Right atrium auricular region (tissue), 2 donors: ENCODE measurements at places on chromosomes 16 and 17. TPM values are rescaled to one million over a fixed set of nuclear protein-coding genes. Genes with fewer than 3 reads are reported as not detected.
A peak's percentile ranks its signal among the peaks of the same experiment; 100 is the strongest.

DNA sequence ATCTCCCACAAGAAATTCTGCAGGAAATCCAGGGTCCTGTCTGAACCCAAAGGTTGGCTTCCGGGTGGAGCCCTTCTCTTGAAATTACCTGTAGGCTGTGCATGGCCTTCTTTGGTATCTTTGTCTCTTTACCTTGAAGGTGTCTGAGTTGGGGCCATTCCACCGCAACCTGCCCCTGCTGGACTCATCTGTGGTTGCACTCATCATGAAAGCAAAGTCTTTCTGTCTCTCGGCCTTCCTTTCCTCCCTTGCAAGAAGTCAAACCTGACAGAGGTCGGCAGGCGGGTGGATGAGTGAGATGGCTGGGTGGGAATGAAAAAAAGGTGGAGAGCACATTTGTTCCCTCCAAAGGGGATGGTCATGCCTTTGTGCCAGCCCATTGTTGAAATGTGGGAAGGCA, 25.1 kb downstream of the SALL1 start:
- DNase-seq = no peak
- H3K4me1 ChIP-seq = no peaks in the 10 kb centered on the region
- H3K4me3 ChIP-seq = no peak overlapping the region
- no peaks in the 10 kb centered on the region for H3K27me3 ChIP-seq

- DNase-seq = no peak
- H3K4me3 ChIP-seq = no peak overlapping the region
- H3K36me3 ChIP-seq = no peaks in the 10 kb centered on the region
- no peaks in the 10 kb centered on the region for H3K27me3 ChIP-seq
Measured at GRCh38 chr16:70588565-70588964, 57.8 kb upstream of the IL34 start.

DNA sequence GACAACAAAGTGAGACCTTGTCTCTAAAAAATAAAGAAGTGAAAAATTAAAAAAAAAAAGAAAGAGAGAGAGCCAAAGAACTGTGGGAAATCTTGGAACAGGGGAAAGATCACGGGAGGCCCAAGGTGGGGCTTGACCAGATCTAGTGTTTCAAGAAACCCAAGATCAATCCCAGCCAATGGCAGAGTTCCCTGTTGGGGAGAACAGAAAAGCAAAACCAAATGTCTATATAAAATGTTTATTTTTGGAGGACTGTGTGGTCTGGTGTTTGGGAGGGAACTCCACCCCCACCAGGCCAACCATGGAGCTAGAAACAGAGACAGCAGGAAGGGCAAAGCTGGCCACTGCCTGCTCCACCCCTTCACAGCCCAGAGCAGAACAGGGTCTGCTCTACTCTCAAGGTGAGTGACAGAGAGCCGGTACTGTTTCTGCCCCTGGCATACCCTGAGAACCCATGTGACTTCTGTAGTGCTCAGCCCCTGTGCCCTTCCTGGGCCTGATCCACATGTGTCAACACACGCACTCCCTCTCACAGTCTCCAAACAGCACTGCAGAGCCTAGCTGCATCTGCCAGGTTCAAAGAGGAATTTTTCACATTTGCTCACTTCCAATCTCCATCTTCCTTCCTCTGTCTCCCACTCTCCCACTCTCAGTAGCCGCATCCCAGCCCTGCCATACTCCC, 3.7 kb downstream of the TMEM101 start:
- no peak for DNase-seq
- no peak overlapping the region for H3K27ac ChIP-seq
- H3K36me3 ChIP-seq = no peaks in the 10 kb centered on the region
- peaks cover 58% of the 10 kb centered on the region for H3K4me1 ChIP-seq
- no peak overlapping the region for H3K4me3 ChIP-seq
- H3K27me3 ChIP-seq = peaks cover 3% of the 10 kb centered on the region

DNA sequence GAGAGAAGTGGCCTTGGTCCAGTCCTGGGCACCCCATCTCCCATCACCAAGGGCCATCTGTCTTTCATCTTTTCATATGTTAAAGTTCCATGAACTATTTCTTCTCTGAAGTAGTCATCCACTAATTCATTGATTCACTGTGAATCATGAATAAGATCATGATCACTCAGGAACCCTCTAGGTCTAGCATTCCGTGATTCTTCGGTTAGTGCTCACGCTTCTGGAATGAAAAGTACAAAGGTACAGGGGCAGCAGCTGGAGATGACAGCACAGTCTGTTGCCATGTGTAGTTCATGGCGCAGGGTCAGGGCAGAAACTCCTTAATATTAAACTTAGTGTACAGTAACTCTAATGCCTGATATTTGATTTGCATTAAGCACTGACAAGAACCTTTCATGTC, 127.1 kb downstream of the CDH13 start:
- no peaks in the 10 kb centered on the region for H3K36me3 ChIP-seq
- no peak overlapping the region for H3K4me3 ChIP-seq
- no peak overlapping the region for H3K27ac ChIP-seq
- DNase-seq = no peak
- H3K4me1 ChIP-seq = no peaks in the 10 kb centered on the region

GRCh38 chr17:56678249-56679114, 85.0 kb downstream of the NOG start:
- no peaks in the 10 kb centered on the region for H3K4me1 ChIP-seq
- no peak for DNase-seq
- peak overlapping the region; percentile 1 for H3K4me3 ChIP-seq
- H3K27me3 ChIP-seq = no peaks in the 10 kb centered on the region
- no peaks in the 10 kb centered on the region for H3K36me3 ChIP-seq

- H3K36me3 ChIP-seq = peaks cover 5% of the 10 kb centered on the region
- no peak overlapping the region for H3K4me3 ChIP-seq
- H3K27me3 ChIP-seq = no peaks in the 10 kb centered on the region
Measured at GRCh38 chr17:78019367-78019975, 61.0 kb downstream of the TNRC6C start.

DNA sequence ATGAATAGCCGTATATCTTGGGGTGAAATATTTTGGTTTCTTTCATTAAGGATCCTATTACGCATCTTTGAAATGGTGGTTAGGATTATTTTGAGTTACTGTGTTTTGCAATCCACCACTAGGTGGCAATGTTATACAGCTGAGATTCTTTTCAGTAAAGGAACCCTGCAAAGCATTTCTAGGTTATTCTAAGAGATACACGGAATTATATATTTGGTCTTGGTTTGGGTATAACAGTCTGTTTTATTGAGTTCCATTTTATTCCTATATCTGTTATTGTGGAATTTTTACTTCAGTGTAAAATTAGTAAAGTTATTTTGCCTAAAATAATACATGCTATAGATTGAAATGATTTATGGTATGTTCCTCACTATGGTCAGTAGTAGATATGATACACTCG, 62.9 kb upstream of the CPHXL start:
- DNase-seq = no peak
- H3K27me3 ChIP-seq = no peaks in the 10 kb centered on the region
- H3K4me3 ChIP-seq = no peak overlapping the region
- H3K27ac ChIP-seq = no peak overlapping the region
- no peaks in the 10 kb centered on the region for H3K4me1 ChIP-seq

- H3K27me3 ChIP-seq = no peaks in the 10 kb centered on the region
- no peak for DNase-seq
- peaks cover 12% of the 10 kb centered on the region for H3K4me1 ChIP-seq
- peak overlapping the region; percentile 84 for H3K27ac ChIP-seq
- H3K4me3 ChIP-seq = peak overlapping the region; percentile 60
Measured at GRCh38 chr17:12664894-12665262, 812 bp upstream of the MYOCD start.

DNA sequence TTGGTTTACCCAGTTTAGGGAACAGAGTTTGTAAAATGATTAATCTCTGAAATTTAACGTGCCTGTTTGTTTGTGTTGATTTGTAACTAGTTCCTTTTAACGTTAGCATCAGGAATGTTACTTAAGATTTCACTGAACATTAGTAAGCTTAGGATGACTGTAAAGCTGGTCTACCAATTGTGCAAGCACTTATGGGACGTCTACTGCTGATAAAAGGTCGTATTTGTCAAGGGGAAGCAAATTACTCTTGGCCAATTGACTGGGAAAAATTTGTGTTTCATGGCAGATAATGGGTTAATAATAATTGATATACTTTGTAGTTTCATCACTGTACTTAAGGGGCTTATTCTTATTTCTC, 11.8 kb downstream of the METTL9 start:
- no peaks in the 10 kb centered on the region for H3K36me3 ChIP-seq
- no peaks in the 10 kb centered on the region for H3K27me3 ChIP-seq
- DNase-seq = no peak
- H3K27ac ChIP-seq = no peak overlapping the region
- no peak overlapping the region for H3K4me3 ChIP-seq
- H3K4me1 ChIP-seq = peaks cover 41% of the 10 kb centered on the region

DNA sequence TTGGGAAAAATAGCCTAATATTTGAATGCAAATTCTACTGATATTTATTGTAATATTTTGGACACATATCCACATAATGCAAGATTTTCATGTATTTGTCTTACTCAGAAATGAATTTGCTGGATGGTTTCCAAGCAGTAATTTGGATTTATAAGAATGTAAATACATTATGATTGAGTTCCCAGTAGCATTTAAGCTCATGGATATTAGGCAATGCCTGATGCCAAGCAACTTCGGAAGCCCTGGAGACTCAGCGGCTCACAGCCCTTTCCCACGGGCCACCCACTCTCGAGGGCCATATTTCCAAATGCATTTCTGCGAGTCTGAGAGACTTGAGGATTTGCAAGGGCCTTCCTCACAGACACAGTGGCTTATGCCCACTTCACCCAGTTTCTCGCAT, 62.1 kb upstream of the MYOCD start:
- no peaks in the 10 kb centered on the region for H3K27me3 ChIP-seq
- no peak overlapping the region for H3K4me3 ChIP-seq
- no peak overlapping the region for H3K27ac ChIP-seq
- DNase-seq = no peak
- H3K36me3 ChIP-seq = no peaks in the 10 kb centered on the region

DNA sequence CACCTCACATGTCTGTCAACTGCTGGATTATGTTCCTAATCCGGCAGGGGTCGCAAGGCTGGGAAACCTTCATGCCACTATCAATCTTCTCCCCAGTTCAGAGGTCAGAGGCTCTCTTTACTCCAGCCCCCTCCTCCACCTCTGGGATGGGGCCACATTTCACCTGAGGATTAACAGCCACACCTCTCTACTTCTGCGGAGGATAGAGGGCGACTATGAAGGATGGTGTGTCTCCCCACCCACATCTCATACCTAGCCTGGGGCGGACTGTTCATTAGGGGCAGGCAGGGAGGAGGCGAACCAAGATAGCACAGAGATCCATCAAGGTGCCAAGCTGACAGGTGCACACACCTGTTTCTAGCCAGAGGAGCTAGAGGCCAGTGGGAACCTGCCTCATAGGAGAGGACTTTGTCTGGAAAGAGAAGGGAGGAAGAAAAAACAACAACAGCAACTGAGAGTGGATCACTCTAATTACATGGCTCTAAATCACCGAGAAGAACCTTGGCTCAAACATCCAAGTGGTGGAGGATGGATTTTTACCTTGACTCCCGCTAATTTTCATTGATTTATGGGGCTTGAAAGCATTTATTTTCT, 41.9 kb upstream of the SKAP1 start:
- no peak overlapping the region for H3K4me3 ChIP-seq
- no peaks in the 10 kb centered on the region for H3K27me3 ChIP-seq
- DNase-seq = no peak

DNA sequence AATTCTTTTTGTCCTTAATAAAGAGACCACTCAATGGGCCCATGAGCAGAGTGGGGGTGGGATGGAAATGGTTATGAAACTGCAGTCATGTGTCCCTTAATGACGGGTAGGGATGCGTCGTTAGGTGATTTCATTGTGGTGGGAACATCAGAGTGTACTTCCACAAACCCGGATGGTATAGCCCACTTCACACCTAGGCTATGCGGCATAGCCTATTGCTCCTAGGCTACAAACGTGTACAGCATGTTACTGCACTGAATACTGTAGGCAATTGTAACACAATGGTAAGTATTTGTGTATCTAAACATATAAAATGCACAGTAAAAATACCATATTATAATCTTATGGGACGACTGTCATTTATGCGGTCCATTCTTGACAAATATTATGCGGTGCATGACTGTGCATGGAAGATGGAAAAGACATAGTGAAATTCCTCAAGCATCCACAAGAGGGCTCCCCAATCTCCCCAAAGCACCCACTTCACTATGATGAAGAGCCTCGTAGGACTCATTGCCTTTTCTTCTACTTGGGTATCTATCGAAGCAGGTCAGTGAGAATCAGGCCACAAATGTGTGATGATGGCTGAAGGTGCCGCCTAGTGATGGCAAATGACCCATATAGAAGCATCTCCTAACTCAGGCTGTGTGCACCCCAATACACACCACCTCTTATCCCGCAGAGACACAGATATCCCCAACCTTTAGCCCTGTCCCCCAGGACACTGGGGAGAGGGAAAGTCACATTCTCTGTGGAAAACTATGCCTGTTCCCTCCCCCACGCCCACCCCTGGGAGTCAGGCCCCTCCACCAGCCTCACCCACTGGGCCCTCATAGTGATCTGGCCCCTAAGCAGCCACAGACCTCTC, 43.5 kb downstream of the TBX21 start:
- peaks cover 7% of the 10 kb centered on the region for H3K27me3 ChIP-seq
- no peak overlapping the region for H3K4me3 ChIP-seq
- DNase-seq = no peak
- no peaks in the 10 kb centered on the region for H3K36me3 ChIP-seq
- H3K4me1 ChIP-seq = no peaks in the 10 kb centered on the region
- no peak overlapping the region for H3K27ac ChIP-seq

GRCh38 chr17:30203471-30203981, 32.0 kb downstream of the SLC6A4 start:
- H3K27ac ChIP-seq = no peak overlapping the region
- H3K27me3 ChIP-seq = no peaks in the 10 kb centered on the region
- no peaks in the 10 kb centered on the region for H3K36me3 ChIP-seq
- no peak overlapping the region for H3K4me3 ChIP-seq
- no peak for DNase-seq

DNA sequence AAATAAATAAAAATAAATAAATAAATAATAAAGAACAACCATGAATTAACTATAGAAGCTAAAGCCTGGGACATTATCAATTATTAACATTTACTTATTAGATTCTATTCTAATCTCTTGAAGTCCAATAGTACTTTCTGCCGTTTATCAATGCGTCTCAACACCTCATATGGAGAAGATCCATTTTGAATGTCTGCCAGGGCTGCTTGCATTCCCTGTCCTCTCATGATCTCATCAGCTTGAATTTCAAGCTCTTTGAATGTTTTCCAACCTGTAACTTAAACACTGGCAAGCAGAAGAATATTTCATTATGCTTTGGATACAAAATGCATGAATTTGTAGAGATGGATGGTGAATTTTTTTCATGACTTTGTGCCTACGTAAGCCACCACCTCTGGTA, 191.9 kb upstream of the ANKFN1 start:
- no peaks in the 10 kb centered on the region for H3K4me1 ChIP-seq
- no peaks in the 10 kb centered on the region for H3K36me3 ChIP-seq
- no peaks in the 10 kb centered on the region for H3K27me3 ChIP-seq
- DNase-seq = no peak
- no peak overlapping the region for H3K27ac ChIP-seq

- H3K27ac ChIP-seq = no peak overlapping the region
- DNase-seq = no peak
- no peaks in the 10 kb centered on the region for H3K4me1 ChIP-seq
- no peaks in the 10 kb centered on the region for H3K27me3 ChIP-seq
Measured at GRCh38 chr17:13346996-13347762, 254.6 kb downstream of the HS3ST3A1 start.

The SRR gene
- 11.5 TPM for total RNA-seq

The CNTNAP1 gene
- total RNA-seq = 2.0 TPM

The PRDM7 gene
- total RNA-seq = not detected

The OSGIN1 gene
- 6.0 TPM for total RNA-seq

The XAF1 gene
- total RNA-seq = 9.4 TPM

The KRT9 gene
- total RNA-seq = not detected

The C16orf96 gene
- not detected for total RNA-seq

The ABCA8 gene
- 65.9 TPM for total RNA-seq

The MYH13 gene
- total RNA-seq = not detected

The KRT12 gene
- total RNA-seq = not detected
